ENCODE measurements at places on chromosomes 6 and 20.
A peak's percentile ranks its signal among the peaks of the same experiment; 100 is the strongest.

- no peak for DNase-seq
Measured at GRCh38 chr20:24575811-24576210, 106.4 kb downstream of the SYNDIG1 start.

- no peak for DNase-seq
Measured at GRCh38 chr20:4465855-4466545, 255.7 kb upstream of the PRND start.

DNA sequence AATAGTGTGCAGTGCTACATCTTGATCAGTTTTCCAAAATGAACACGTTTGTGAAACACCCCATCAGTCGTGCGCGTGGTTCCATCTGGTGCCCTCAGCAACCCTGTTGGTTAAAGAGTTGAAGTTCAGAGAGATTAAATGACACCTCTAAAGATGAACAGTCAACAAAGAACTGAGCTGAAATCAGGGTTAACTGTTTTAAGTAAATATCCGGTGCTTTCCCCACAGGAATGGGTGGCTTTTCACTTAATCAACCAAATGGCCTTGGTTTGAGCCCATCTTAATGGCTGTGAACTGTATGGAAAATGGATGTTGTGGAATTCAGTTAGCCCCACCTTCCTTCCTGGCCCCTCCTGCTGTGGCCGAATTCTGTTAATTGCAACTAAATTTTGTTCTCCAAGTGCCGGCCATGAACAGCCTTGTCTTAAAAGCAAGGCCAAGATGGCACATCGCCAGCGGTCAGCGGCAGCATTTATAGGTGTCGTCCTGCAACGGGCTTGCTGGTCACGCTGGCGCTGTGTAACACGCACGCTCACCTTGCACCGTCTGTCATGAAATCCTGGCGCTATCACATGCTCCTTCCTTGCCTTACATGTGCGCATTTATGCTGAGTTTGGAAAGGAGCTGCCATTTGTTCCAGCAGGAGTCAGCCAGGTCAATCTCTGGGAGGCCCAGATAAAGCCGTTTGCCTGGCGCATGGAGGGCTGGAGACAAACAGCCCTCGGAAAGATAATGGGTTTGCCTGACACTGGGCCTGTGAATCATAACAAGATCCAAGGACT is 164.5 kb downstream of the ERMARD start:
- DNase-seq = no peak

- no peak for DNase-seq
Measured at GRCh38 chr6:91464201-91464600, 877.3 kb upstream of the MAP3K7 start.

- DNase-seq = no peak
Measured at GRCh38 chr20:58169450-58169849, 59.0 kb downstream of the ANKRD60 start.

DNA sequence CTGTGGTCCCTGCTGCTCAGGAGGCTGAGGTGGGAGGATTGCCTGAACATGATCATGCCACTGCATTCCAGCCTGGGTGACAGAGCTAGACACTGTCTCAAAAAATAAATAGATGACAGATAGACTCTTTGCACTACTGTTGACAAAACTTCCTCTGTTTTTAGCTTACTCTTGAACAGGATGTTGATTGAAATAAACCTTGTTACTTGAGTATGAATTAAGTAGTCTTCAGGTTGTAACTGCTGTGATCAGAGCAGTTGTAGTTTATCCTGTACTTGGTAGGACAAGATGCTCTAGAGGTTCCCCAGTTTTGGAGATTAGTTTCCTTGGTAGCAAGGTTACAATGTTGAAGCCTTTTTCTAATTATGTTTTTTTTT is 1.5 kb downstream of the GTF3C6 start:
- DNase-seq = no peak

DNA sequence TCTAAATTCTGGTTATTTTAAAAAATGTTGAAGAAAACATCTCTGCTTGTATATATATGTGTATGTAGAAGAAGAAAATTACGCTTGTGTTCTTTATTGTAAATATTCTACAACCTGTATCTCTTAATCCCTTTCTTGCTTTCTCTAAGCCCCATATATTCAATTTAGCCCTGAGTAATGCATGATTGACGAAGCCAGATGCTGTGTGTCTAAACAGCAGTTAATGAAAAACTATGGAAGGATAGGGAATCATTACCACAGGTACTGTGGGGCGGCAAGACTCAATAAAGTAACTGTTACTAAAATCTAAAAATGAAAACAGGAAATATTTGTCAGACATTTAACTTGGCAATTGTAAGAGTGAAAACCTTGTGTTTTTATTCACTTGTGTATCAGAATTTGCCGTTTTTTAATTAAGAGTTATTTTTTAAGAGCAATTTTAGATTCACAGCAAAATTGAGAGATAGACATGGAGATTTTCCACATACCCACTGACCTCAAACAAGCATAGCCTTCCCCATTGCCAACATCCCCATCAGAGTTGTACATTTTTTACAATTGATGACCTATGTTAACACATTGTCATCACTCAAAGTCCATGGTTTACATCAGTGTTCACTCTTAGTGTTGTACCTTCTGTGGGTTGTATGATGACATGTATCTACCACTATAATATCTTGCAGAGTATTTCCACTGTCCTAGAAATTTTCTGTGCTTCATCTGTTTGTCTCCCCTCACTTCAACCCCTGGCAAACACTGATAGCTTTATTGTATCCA is 76.7 kb downstream of the BCKDHB start:
- DNase-seq = no peak

GRCh38 chr6:106448000-106448426 is 87.5 kb downstream of the CRYBG1 start:
- peak; percentile 2 for DNase-seq

GRCh38 chr6:90468080-90468479 is 118.8 kb downstream of the MAP3K7 start:
- no peak for DNase-seq

GRCh38 chr6:47187893-47188587 is 121.7 kb downstream of the TNFRSF21 start:
- DNase-seq = no peak

DNA sequence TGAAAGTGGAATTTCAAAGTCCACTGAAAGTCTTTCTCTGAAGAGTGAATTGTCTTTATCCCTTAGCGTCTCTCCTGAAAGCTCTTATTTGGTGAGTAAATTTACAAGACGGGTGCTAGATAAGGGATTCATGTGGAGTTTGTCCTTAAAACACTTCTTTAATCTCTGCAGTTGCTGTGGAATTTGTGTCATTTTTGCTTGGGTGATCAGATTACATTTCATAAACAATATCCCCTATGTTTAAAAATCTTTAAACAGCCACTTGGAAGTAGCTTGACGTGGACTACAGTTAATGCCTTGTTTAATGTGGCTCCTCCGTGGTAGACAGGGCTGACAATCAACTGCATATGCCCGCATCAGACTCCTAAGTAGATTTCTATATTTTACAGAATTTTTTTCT is 175.4 kb upstream of the ZNF217 start:
- no peak for DNase-seq

DNA sequence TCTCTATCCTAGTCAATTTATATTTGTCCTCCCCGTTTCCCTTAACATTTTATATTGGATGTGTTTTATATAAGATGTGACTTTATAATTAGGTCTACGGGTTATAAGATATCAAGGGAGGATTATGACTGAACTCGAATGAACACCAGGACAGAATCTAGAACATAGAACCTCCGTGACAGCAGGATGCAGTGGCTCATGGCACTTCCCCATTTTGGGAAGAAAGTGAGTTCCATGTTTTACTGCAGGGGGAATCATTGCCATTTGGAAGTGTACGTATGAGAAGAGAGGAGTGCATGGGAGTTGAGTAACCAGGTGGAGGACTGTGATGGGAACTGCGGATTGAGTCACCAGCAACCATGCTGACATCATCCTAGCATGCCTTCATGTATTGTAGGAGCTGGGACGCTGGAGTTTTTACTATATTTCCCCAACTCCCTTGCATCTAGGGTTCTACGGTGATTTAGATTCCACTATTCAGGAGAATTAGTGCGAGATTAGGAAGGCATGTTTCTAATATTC is 56.1 kb upstream of the FOXC1 start:
- DNase-seq = no peak

DNA sequence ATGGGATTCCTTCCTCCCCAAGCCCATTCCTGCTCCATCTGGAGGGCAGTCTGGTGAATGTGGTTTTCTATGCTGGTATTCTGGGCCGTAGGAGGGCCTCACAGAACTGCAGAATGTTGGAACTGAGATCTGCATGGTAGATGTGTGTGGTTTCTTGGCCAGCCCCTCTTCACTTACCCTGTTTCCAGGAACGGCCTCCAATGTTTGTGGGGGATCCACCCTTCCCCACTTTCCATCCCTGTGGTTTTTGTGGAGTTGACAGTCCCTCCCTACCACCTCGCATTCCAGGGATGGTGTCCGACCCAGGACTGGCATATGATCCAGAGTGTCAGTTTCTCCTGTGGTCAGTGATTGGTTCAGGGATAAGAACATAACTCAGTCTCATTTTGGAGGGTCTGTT is 26.7 kb upstream of the TMEM14A start:
- no peak for DNase-seq

DNA sequence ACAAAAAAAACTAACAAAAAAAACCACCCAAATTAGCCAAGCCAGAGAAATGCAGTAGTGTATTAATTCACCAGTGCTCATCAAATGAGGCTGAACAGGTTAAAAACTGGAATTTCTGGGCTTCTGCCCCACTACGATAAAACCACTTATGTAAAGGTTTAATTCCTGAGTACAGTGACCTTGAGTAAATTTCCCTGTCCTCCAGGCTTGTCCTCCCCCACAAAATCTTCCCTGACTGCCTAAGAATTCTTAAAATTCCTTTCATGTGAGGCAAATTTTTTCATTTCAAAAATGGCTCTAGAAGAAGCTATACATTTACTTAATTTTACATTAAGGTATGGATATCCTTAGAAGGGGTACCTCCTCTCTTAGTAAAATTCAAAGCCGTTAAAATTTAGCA is 80.1 kb upstream of the ID4 start:
- DNase-seq = no peak

- no peak for DNase-seq
Measured at GRCh38 chr6:81145506-81145905, 607.0 kb downstream of the TENT5A start.

- no peak for DNase-seq
Measured at GRCh38 chr20:13147071-13147963, 73.8 kb upstream of the ISM1 start.

- no peak for DNase-seq
Measured at GRCh38 chr20:23149623-23150279, 63.6 kb upstream of the CD93 start.

- DNase-seq = no peak
Measured at GRCh38 chr6:85115376-85115775, 334.5 kb upstream of the NT5E start.

DNA sequence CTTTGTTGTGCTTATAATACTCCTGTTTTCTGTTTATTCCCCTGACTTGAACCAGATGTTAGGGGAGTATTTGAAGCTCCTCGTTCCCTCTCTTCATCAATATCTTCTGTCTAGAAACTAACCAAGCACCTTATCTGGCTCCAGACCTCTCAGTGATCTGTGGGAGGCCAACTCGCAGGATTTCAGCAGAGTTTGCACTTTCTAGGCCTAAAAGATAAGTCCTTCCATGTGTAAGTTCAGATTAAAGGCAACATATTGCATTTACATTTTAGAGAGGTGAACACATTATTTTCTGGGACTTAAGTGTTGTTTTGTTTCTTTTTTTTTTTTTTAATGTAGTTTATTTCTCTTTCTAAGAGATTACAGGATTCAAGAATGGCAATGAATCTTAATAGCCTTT is 139.4 kb upstream of the AKAP12 start:
- no peak for DNase-seq

GRCh38 chr6:144893680-144894151 is 608.6 kb downstream of the UTRN start:
- DNase-seq = no peak

GRCh38 chr6:25105070-25105925 is 169.5 kb upstream of the RIPOR2 start:
- DNase-seq = no peak

DNA sequence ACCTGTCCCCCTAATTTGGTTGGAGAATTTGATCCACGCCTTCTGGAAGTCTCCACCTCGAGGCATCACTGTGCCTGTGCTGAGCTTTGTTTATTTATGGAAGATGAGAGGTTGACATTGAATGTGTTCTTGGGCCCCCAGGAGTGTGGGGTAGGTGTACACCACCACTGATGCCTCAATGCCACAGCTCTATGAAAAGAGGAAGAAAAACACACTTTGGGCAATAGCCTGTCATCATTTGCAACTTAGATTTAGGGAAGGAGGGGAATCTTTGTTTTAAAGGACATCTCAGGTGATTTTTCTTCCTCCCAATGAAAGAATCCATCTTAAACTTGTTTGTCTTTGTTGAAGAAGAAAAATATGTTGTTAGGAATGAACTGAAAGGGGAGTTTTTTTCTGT is 42.6 kb downstream of the TBC1D7 start:
- no peak for DNase-seq

DNA sequence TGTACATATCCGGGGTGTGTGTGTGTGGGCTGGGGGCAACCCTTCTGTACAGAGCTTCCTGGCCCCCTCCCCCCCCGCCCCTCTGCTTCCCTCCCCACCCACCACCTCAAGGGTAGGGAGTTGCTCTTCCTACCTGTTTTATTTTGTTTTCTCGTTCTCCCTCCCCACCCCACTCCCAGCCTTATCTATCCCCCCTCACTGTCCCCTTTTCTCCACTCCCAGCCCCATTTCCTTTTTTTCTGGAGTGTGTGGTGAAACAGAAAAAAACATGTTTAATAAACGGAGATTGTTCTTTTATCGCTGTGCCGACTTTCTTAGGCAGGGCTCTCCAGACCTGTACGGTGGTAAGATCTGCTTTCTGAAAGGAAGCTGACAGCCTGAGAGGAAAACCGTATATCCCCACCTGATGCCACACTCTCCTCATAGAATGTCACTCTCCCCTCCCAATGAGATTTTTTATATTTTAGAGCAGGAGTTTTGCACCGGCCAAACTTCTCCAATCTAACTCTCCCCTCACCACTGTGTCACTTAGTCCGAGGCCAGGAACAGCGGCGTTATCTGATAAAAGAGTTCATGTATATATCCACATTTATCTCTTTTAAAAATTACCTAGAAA is 875 bp upstream of the ZBTB9 start:
- DNase-seq = no peak

DNA sequence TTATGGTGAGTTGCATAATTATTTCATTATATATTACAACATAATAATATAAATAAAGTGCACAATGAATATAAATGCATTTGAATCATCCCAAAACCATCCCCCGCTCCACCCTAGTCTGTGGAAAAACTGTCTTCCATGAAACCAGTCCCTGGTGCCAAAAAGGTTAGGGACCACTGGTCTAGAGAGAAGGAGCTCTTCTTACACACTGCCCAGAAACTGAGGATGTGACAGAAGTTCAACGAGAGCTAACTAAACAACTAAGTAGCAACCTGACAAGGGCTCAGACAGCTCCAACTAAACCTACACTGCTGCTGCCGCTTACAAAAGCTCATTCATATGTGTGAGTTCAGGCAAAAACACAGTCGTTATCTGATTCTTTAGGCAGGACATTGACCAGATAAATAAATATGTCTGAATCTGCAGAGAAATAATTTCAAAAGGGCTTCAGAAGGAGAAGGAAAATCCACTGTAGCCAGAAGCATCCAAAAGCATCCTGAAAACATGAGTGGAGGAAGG is 125.9 kb downstream of the ATXN1 start:
- no peak for DNase-seq
